CD14-positive monocyte (primary cell): ENCODE measurements at places on chromosomes 3 and 15.
A peak's percentile ranks its signal among the peaks of the same experiment; 100 is the strongest.

DNA sequence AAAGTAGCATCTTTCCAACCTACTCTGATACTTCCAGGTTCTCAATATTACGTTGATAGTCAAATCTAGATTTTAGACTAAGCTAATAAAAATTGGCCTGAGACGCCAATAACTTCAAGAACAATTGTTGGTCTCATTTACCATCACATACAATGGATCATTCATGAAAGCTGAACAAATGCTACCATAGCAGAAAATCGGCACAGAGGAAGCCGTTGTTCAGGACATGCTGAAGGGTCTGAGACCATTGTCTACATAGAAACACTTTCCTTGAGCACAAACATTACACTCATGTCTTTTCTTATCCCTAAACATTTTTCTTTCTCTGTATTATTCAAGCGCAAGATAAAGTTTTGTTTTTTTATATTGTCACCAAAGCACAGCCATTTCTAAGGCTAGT, 37.2 kb upstream of the FHIT start:
- DNase-seq: no peak

GRCh38 chr15:79540551-79540950, 108.4 kb downstream of the MINAR1 start:
- DNase-seq: no peak

DNA sequence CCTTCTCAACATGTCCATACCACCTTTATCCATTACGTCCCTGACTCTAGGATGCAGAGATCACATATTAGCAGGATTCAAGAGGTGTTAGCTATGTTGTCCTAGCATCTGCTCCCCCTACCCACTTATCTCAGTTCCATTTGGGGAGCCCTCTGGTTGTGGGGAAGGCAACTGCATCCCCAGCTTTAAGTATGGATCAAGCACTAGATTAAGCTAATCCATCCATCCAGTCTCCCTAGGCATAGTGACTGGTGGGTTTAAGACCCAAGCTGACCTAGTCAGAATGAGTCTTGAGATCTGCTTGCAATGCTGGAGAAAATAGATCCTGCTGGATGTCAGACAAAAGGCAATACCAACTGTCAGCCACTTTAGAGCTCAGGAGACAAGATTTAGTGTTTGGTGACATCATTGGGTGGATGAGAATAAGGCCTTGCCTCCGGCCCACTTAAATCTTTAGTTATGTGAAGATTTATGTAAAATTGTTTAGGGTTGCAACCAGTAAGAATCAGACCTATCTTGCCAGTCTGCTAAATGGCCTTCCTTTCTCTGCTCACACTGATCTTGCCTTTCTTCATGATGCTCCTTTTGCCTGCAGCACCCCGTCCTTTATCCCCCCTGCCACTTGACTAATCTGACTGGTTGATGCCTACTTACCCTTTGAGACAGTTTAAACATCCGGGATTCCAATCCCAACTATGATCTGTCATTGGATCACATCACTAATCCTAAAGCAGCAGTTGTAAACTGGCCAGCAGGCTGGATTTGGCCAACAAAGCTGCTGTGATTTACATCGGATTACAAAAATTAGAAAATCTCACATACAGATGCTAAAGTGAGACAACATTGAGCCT, 2.1 kb upstream of the ISY1 start:
- DNase-seq: no peak

GRCh38 chr15:39431376-39431775, 149.5 kb upstream of the THBS1 start:
- DNase-seq: no peak

GRCh38 chr15:89130201-89130600, 41.9 kb downstream of the ABHD2 start:
- peak; percentile 92 for DNase-seq

DNA sequence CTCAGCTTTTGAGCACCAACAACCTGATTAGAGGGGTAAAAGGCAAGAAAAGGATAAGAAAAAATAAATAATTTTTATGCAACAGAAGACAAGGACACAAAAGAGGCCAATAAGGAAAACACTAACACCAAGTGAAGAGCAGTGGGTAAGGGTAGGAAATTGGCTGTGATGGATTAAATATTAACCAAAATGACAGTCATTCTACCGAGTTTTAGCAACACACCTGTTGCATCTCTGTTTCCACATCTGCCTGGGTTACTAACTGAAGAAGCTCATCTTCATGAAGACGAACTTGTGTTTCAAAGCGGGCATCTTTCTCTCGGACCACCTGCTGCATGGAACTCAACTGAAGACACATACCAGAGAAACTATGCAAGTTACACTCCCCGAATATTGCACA, 30.1 kb downstream of the GOLGB1 start:
- no peak for DNase-seq

GRCh38 chr15:33226559-33227181, 32.2 kb upstream of the FMN1 start:
- DNase-seq: peak; percentile 68
